ENCODE measurements at places on chromosomes 4 and X.

GRCh38 chr4:88007304-88008121 is at the start of gene PKD2:
PKD2 (plus strand) TSS chr4:88007635; CDS start chr4:88007734, 99 bp downstream.
- peak; percentile 56 for DNase-seq

DNA sequence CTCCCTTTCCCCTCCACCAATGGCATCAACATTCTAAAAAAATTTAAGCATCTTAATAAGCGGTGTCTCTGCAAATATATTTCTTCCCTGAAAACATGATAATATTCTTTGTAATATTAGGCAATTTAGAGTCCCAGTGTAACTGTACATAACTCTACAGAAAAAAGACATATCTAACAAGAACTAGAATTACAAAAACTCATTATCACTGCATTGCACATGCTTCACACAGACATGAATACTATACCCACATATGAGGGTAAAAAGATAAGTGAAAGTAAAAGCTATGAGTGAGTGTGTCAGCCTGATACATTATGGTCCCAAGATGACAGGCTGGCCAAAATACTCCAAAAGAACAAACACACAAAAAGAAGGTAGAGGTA is 2.4 kb upstream of the FGB start:
- DNase-seq: no peak

DNA sequence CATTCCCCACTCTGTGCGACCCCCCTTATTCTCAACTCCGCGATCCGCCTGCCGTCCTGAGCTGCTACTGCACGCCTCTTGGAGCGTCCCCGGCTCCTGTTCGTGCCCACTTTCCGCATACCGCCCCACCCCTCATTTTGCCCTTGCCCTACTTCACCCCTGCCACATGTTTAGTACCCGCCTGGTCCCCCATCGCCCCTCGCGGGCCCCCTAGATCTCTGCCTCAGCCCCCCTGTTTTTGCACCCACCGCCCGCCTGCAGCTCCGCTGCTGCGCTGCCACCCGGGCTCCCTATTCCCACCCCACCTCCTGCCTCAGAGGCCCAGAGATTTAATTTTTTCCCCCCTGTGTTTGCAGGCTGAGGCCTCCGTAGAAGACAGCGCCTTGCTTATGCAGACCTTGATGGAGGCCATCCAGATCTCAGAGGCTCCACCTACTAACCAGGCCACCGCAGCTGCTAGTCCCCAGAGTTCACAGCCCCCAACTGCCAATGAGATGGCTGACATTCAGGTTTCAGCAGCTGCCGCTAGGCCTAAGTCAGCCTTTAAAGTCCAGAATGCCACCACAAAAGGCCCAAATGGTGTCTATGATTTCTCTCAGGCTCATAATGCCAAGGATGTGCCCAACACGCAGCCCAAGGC is 1.4 kb downstream of the MAGED1 start:
- DNase-seq: no peak

DNA sequence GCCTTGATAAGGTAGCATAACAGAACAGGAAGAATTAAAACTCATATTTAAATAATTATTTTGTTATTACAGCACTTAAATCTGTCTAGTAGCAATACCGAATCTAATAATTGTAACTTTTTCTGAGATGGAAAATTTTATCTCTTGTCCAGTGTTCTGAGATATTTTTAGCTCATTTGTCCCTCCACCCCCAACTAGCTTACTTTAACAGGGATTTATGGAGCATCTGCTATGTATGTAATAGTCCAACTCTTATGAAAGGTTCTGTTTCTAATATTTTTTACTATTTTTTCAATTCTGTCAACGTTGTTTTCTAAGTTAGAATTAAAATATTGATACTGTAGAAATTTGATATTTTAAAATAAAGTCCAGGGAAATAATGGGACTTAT is 38.2 kb upstream of the NUDT6 start:
- no peak for DNase-seq

GRCh38 chr4:15552557-15553362 is 83.1 kb downstream of the CC2D2A start:
- DNase-seq: no peak
